Right hindlimb (tissue), 1 donor: ENCODE measurements at places on chromosomes 5 and 9.

GRCh38 chr5:175444060-175444904, at the start of gene DRD1:
Gene DRD1 (minus strand): TSS chr5:175444182. CDS start chr5:175443099, 1,083 bp downstream.
- DNase-seq, result no peak

GRCh38 chr9:117480253-117480652, 65.4 kb upstream of the ASTN2 start:
- DNase-seq, result no peak

GRCh38 chr5:5615569-5615968, 193.1 kb downstream of the ICE1 start:
- no peak for DNase-seq

- no peak for DNase-seq
Measured at GRCh38 chr9:134491856-134492255, 149.7 kb upstream of the COL5A1 start.

DNA sequence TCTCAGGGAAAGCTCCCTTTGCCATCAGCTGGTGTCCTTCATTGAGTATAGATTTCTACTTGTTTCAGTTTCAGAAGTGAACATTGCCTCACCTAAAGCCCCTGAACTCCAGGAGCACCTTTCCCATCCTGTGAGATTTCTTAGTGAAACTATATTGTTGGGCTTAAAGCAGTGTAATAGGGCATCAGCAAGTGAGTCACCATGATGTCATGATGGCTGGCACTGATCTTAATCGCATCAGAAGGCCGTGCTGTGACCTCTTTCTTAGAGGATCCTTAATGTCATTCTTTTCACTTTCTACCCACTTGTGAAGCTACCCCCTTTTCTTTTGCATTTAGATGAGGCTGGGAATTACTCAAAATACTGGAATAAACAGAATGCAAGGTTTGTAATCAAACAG, 401.3 kb downstream of the MTRR start:
- no peak for DNase-seq

DNA sequence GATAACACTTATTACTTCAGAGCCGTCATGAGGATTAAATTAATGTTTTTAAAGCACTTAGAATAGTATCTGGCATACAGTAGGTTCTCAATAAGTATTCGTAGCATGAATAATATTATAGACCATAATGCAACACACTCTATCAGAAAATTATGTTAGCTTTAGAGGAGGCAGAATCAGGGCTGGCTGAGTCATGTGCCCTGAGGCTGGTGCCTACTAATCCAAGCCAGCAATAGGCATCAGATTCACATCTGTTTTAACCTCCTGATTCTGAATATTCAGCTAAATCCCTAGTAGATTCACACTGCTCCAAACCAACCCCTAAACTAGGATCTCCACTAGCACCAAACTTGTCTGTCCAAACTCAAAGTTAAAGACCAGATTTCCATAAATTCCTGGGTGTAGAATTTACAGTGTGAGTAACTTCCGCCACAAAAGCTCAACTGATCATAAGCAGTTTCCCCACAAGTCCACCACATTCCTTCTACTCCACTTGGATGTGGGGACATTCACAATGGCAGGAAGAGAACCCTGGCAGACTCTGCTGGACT, 170.0 kb upstream of the DAPK1 start:
- DNase-seq, result no peak

GRCh38 chr9:1732670-1733069, 282.5 kb upstream of the SMARCA2 start:
- no peak for DNase-seq

GRCh38 chr9:105299190-105299854, 54.9 kb downstream of the SLC44A1 start:
- DNase-seq, result no peak

GRCh38 chr5:21219251-21219650, 1231.3 kb upstream of the CDH18 start:
- DNase-seq, result no peak

DNA sequence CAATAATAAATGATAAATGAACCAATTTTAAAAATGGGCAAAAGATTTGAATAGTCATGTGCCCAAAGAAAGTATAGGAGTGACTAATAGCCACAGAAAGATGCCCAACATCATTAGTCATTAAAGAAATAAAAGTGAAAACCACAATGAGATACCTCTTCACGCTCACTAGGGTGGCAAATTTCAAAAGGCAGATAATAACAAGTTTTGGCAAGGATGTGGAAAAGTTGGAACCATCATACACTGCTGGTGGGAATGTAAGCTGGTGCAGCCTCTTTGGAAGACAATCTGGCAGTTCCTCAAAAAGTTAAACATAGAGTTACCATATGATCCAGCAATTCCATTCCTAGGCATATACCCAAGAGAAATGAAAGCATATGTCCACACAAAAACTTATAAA, 1819.8 kb downstream of the MAT2B start:
- DNase-seq, result no peak
